Activated T-helper 1 cell treated with anti-CD3 and anti-CD28 coated beads, Interleukin-12 subunit alpha, Interleukin-12 subunit beta, Interleukin-2, Interleukin-4 antibody, amounts not matched to agents 30 ng/mL and 10 ng/mL and 1 ng/mL, durations not matched to agents 14 hours and 24 hours and 36 hours (primary cell): ENCODE measurements at places on chromosomes 6 and 20.

DNA sequence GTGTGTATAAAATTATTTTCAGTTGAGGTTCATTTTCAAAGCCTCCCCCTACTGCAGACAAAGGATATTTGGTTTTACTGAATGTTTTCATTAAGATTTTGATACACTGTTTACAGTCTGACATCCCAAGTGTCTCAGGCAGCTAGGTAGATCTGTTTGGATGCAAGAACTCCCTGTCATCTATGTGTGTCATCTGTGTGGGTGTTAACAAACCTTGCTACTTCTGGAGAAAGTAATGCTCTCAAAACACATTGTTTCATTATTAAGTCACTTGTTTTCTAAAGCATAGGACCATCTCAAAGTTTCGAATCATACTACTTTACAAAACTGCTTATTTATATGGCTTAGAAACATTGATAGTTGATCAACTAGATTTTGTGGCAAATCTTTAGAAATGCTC lies 114.5 kb upstream of the TMEM170B start:
- no peak for DNase-seq

- DNase-seq: no peak
Observed at GRCh38 chr6:12950976-12951375, 234.4 kb downstream of the PHACTR1 start.

- no peak for DNase-seq
Observed at GRCh38 chr6:111792241-111792640, 81.0 kb downstream of the FYN start.

- DNase-seq: no peak
Observed at GRCh38 chr20:17357238-17357637, 130.4 kb downstream of the PCSK2 start.

GRCh38 chr6:26008470-26008869 lies 45.9 kb downstream of the TRIM38 start:
- DNase-seq: no peak

DNA sequence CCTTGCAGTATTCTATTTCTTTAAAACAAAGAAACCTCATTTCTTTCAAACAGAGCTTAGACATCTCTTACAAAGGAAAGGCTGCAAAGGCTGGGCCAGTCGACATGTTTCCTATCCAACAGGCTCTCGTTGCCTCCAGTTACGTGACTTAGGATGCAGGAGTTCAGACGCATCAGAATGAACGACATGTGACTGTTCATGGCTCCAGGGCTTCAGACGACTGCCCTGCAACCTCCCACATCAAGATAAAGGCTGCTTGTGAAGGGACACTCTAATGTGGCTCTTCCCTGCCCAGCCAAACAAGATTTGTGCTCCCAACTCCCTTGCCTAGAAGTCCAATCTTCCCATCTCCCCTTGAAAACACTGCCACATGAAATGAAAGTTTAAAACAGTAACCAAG lies 14.3 kb upstream of the NEDD9 start:
- DNase-seq: no peak

GRCh38 chr6:139703780-139704179 lies 329.3 kb upstream of the CITED2 start:
- no peak for DNase-seq

- DNase-seq: no peak
Observed at GRCh38 chr6:118869894-118870589, 23.9 kb upstream of the ASF1A start.

GRCh38 chr6:20409427-20409971 lies 7.8 kb downstream of the E2F3 start:
- no peak for DNase-seq

DNA sequence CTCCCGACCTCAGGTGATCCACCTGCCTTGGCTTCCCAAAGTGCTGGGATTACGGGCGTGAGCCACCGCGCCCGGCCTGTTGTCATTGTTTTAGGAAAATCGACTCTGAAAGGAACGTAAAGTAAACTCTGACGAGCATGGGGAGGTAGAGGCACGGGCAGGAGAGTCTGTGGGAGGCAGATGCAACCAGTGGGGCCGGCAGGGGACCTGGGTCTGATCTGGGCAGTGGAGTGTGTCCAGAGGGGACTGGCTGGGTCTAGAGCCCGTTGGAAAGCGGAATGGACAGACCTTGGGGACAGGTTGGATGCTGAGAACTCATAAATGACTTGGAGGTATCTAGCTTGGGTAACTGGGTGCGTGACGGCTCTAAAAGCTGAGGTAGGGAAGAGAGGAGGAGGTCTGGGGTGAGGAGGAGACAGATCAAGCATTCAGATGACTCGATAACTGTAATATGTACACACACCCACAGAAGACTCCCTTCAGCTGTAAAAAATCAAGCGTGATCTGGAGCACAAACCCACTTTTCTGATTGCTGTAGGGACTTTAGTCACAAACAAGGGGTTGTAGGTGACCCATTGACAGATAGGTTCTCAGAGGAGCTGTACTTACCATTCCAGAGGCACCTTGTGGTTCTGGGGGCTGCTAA lies 22.4 kb downstream of the MANBAL start:
- DNase-seq: no peak

DNA sequence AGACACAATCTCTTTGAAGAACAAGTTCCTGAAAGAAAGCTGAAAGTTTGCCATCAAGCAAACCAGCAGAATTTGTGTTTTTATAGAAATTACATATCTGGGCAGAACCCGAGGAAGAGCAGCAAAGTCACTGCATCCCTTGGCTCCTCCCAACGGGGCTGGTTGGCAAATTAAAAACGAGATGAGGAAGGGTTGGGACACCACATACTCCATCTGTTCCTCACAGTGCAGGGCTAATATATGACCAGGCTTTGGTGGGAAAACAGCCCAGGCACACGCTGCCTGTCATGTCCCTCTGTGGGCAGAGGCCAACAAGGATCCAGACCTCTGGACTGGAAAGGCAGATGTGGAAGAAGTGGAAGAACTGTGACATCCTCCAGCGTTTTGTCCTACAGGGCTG lies 607.3 kb downstream of the CDH26 start:
- no peak for DNase-seq

- DNase-seq: no peak
Observed at GRCh38 chr6:81373414-81373813, 379.1 kb downstream of the TENT5A start.

DNA sequence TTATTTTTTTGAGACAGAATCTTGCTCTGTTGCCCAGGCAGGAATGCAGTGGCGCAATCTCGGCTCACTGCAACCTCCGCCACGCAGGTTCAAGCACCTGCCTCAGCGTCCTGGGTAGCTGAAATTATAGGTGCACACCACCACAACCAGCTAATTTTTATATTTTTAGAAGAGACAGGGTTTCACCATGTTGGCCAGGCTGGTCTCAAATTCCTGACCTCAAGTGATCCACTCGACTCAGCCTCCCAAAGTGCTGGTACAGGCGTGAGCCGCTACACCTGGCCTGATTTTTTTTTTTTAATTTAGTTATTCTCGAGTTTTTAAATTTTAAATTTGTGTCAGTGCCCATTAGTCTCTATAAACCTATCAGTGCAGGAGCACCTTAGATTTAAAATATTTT lies 24.4 kb downstream of the ZNF133 start:
- no peak for DNase-seq

- DNase-seq: no peak
Observed at GRCh38 chr20:52012079-52012478, 179.5 kb downstream of the ZFP64 start.

GRCh38 chr6:73476723-73477122 lies 15.2 kb downstream of the MTO1 start:
- DNase-seq: no peak

DNA sequence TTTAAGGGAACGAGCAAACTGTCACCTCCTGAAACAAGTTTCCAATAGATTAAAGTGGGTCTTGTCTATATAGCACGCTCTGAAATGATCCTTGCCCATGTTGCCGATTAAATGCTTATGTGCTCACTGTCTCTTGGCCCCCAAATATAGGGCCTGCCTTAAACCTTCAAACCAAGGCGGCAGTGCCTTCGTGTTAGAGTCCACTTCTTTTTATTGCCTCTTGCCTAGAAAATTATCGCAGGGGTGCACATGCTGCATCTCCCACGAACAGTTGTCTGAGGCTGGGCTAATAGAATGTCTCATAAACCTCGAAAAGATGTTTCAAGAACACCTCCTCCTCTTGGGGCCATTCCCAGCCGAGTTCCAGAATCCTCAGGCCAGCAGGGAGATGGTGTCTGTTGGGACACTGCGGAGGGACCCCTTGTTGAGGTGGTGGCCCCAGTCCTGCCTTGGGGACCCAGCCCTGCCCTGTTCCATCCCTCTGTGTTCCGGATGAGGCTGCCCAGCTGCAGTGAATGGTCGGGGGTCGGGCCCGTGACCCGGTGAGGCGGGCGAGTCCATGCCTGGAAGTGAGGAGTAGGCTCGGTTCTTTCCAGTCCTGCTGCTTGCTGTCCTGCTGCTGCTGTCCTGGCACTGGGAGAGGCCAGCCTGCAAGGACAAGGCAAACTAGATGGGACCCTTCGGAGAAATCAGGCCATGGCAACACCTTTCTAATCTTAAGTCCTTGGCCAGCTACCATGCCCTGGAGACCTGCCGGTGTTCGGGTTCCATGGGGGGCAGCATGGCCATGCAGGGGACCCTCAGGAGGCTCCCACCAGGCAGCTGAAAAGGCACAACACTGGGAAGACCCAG lies 34.7 kb upstream of the SLCO4A1 start:
- DNase-seq: no peak

- no peak for DNase-seq
Observed at GRCh38 chr6:107244082-107244741, 128.9 kb upstream of the BEND3 start.

GRCh38 chr6:35642471-35643161 lies 46.1 kb downstream of the FKBP5 start:
- no peak for DNase-seq

- DNase-seq: peak; percentile 12
Observed at GRCh38 chr6:89281779-89282246, 33.3 kb downstream of the GABRR2 start.

GRCh38 chr20:1381753-1382591 lies 10.9 kb downstream of the FKBP1A start:
- no peak for DNase-seq

DNA sequence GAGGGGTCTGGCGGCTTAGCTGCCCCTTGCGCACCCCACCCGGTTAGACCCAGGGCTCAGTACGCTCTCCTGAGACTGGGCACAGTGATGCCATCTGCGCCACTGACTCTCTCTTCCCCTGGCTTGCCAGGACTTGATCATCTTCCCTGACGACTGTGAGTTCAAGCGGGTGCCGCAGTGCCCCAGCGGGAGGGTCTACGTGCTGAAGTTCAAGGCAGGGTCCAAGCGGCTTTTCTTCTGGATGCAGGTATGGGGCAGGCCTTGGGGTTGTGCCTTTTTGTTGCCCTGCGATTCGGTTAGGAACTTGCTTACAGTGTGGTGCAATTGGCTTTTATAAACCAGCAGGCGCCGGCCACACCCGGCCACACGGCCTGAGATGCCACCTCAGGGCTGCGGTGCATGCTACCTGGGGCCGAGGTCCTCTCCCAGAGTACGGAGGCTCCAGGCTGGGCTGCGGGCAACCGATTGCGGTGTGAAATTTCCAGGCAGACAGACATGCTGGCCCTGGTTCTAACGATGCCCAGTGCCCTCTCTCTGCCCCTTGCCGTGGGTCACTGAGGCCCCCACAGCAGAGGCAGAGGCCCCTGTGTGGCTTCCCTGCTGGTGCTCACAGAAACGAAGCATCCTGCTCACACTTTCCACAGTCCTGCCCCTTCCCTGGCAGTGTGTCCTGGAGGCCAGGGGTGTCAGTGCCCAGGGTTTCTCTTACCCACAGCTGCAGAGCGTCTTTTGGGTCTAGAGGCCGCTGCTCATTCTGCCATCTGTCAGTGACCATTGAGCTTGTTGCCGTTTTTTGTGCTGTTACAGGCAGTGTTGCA lies 1.7 kb downstream of the ADRM1 start:
- DNase-seq: no peak

- no peak for DNase-seq
Observed at GRCh38 chr6:29813809-29814208, 13.8 kb upstream of the HLA-G start.

- DNase-seq: no peak
Observed at GRCh38 chr6:143619824-143620401, 57.9 kb upstream of the PHACTR2 start.

DNA sequence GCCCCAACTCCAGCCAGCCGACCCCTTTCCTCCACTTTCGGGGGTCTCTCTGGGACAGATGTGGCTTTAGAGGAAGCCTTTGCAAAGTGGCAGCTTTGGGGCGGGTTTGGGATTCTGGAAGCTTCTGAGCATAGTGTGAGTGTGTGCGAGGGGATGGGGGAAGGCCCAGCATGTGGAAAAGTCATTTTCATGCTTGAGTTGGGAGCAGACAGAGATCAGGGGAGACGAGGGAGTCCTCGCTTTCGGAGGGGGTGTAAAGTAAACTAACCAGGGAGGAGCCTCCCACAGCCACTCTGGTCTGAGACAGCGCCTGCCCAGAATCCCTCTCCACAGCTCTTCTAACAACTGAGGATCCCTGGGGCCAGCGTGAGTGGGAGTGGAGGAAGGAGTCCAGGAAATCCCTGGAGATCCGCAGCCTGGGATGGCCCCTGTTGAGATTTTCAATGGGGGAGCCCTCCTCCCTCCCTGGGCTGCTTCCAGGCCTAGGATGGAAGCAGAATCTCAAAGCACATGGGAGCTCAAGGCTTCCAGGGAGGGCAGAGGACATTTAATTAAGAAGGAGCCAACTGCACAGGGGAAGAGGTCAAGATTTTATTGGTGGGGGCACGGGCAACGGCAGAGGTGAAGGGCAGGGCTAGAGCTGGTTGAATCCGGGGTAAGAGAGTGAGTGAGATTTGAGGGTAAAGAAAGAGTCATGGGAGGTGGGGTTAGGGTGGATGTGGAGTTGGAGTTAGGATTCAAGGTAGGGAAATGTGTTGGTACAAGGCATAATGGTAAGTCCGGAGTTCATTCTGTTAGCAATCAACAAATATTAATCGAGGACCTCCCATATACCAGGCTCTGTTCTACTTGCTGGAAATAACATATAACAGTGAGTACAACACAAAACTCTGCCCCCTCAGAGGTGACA lies 102.3 kb upstream of the FOXP4 start:
- DNase-seq: no peak

GRCh38 chr20:31869942-31870725 lies at the start of the genes DUSP15 and TTLL9:
Gene DUSP15, minus strand, starts transcription at chr20:31870527. Its CDS starts 190 bp downstream, at chr20:31870337.
Gene TTLL9, plus strand, starts transcription at chr20:31870634. Its CDS starts 493 bp downstream, at chr20:31871127.
- no peak for DNase-seq

DNA sequence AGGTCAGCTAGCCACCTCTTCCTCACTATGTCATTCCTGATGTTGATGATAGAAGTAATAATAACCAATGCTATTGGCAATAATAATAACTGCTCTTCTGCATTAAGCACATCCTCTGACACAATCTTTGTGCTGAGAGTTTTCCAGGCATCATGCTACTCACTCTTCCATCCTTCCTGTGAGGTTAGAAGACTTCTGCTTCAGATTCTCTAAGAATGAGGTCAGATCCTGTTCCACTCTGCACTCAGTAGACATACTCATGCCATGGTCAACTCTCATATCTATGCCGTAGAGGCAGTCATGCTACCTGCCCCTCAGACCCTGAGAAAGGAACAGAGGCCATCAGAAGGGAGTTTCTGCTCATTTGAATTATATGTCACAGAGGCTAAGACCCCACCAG lies 98.1 kb upstream of the TOP1 start:
- DNase-seq: no peak

DNA sequence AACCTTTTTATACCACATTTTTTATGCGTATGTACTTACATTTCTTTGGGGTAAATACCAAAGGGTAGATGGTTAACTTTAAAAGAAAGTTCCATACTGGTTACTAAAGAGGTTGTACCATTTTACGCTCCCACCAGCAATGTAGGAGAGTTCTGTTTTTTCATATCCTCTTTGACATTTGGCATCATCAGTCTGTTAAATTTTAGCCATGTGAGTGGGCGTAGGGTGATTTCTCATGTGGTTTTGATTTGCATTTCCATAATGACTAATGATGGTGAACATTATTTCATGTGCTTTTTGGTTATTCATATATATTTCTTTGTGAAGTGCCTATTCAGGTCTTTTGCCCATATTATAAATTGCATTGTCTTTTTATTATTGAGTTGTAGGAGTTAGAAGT lies 194.2 kb downstream of the PRL start:
- no peak for DNase-seq

- DNase-seq: peak; percentile 49
Observed at GRCh38 chr6:106163446-106163965, 77.4 kb downstream of the PRDM1 start.
